ENCODE measurements at places on chromosomes 6 and 20.

DNA sequence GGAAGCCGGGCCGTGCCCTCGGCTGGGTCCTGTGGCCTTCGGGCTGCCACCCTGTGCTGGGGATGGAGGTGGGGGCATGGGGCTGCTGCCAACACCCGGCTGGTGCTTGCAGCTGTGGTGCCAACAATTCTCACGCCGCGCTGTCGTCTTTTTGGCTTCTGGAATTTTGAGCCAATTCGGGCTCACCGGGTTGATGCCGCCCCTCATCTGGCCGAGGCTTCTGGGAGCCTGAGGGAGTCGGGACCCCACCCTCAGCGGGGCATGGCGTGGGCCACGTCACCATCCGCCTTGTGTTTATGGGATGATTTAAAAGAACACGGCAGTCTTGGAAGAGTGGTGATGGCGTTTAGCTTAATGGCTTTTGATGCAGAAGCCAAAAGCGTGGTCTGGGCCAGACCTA, 8.7 kb upstream of the NPBWR2 start:
- no peak for DNase-seq

- no peak for DNase-seq
Measured at GRCh38 chr20:58552366-58552934, 37.3 kb upstream of the APCDD1L start.

DNA sequence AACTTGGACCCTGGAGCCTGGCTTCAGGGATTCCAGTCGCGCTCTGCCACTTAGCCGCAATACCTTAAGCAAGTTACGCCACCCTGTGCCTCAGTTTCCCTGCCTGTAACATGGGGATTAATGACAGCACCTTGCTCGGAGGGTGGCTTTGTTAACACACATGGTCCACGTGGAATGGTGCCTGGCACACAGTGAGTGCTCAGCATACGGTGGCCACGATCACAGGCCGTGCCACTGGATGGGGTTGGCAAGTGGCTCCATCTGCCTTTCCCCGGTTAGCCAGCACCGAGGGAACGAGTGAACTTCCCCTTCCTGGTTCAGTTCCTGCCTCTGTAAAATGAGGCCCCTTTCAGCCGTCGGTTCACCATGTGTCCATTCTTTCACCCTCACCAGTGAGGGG, 17.2 kb downstream of the C6orf132 start:
- DNase-seq: no peak

- no peak for DNase-seq
Measured at GRCh38 chr6:44430326-44430725, 42.8 kb downstream of the CDC5L start.

- DNase-seq: no peak
Measured at GRCh38 chr6:106168097-106168888, 82.2 kb downstream of the PRDM1 start.

DNA sequence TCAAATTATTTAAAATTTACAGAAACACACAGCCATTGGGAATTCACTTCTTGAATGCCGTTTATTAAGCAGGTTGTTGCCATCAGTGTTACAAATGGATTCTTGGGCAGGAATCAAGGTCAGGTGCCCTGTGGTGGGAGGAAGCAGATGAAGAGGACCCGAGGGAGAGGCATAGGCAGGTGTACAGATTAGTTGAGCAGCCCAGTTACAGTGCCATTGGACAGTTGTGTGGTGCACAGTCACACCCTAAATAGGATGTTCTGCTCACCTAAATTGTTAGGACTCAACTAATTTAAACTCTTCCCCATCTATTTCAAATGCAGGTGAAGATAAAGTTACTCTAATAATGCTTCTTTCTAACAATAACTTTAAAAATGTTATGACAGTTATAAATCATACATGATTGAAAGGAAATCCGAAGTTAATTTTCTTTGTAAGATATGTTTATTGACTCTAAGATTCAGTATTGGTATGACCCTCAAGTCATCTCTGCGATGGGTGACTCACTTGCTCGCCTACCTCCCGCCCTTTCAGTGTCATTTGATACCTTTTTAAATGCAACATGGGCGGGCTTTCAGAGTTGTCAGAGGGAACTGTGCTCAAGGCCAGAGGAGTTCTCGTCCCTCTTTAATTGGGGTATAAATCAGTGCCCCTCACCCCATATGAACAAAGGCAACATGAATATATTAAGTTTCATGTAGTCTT, 35.1 kb downstream of the DSE start:
- DNase-seq: no peak

DNA sequence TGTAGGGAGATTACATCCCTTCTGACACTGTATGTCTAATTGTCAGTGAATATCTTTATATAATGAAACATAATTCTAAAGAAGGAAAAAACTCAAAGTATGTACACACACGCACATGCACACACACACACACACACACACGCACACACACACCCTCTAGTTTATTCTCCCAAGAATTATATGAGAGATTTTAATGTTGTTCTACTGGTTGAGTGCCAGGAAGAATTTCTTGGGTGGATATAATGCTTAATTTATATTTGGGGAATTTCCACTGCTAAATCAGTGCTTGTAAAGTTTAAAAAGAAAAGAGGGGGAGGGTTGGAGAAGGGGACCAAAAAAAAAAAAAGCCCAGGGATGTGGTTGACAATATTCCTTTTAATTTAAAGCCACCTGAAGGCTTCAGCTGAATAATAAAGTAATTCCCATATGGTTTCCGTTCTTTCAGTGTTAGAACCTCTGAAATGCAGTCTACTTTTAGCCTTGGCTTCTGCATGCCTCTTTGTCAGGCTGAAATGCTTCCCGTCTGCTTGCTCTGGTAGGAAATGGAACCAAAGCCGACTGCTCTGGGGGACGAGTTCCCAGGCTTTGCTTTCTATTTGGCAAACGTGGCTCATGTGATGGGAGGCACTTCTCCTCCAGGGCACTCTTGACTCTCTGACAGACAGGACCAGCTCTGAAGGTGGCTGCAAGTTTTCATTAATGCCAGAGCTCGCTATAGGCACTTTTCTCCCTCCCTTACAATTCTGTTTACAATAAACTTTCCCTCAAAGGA, 225.4 kb downstream of the PRL start:
- DNase-seq: no peak

- no peak for DNase-seq
Measured at GRCh38 chr6:28776269-28777146, 147.3 kb downstream of the TRIM27 start.

DNA sequence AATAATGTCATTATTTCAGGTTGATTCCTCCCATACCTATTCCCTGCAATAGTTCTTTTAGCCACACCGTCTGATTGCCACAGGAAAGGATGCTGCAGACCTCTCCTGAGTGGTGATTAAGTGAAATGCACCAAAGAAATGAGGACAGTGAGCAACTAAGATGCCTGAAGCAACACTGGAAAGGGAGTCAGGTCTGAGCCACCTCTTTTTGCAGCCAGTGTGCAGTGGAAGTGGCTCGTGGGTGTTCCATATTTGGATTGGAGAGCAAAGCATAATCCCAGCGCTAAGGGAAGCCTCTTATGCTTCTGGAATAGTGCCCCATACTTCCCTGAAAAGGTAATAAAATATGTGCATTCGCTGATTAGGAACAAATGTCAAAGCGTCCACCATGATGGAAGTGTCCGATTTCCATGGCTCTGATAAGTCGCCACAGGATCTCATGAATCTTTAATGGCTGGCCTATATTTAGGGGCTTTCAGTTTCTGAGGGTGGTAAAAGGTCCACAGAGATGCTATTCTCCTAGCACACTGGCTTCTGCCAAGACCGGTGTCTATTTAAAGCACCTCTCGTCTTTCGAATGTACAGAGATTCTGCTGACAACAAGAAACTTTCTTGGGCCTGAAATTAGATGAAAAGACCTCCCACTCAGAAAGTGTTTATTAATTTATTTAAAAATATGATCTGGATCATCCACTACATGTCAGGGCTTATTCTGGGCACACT, 253.9 kb downstream of the SLC24A3 start:
- no peak for DNase-seq

- DNase-seq: no peak
Measured at GRCh38 chr6:170111141-170111664, 179.7 kb downstream of the DLL1 start.

- no peak for DNase-seq
Measured at GRCh38 chr6:163668061-163668426, 253.5 kb downstream of the QKI start.

GRCh38 chr6:167237438-167238145, 53.5 kb upstream of the UNC93A start:
- no peak for DNase-seq

GRCh38 chr6:105389543-105389942, 13.3 kb downstream of the PREP start:
- DNase-seq: no peak

DNA sequence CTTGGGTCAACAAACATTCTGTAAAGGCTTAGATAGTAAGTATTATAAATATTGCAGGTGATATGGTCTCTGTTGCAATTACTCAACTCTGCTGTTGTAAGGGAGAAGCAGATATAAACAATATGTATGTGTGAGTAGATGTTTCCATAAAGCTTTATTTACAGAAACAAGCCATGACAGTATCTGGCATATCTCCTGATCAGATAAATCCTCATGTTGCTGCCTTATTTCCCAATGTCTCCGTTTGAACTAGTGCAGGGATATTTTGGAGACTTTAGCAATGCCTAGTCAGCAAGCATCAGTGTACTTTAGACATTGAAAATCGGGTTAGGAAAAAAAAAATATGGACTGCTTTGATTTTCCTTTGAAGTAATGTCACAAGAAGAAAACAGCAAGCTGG, 96.1 kb downstream of the LAMA2 start:
- DNase-seq: no peak

GRCh38 chr6:131989036-131989435, 37.9 kb upstream of the CCN2 start:
- no peak for DNase-seq

DNA sequence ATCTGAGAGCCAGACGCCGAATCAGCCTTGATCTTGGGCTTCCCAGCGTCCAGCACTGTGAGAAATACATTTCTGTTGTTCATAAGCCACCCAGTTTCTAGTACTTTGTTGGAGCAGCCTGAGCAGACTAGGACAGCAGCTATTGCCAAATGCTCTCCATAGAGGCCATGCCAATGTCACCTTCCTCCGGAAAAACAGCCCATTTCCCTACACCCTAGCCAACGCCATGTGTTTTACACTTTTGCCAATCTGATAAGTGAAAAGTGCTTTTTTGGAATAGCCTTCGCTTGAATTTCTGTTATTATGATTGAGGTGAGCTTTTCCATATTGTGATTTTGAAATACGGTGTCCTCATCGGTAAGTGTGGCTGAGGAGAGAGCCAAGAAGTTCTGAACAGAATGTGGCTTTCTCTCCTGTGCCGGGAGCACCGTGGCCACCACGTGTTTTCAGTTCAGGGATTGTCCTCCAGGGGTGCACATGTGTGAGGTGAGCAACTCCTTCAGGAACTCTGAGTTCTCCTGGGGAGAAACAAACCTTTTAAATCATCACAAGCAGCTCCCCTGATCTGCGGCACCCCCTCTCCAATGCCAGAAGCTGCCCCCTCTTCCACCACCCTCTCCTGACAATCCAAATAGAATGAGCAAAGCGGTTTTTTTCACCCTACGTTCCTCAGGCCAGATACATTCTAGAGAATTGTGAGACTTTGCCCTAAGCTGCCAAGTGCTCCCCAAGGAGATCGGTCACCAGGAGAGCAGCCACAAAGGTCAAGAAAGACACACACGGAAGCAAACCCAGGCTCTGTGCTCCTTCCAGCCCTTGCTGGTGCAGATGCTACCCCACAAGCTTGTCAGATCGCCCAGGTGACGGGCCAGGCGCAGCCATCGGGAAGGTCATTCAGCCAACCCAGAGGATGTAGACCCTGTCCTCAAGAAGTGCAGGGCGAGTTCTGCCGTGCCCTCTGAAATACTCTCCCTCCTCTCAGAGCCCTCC, 36.0 kb downstream of the TAF8 start:
- DNase-seq: no peak

DNA sequence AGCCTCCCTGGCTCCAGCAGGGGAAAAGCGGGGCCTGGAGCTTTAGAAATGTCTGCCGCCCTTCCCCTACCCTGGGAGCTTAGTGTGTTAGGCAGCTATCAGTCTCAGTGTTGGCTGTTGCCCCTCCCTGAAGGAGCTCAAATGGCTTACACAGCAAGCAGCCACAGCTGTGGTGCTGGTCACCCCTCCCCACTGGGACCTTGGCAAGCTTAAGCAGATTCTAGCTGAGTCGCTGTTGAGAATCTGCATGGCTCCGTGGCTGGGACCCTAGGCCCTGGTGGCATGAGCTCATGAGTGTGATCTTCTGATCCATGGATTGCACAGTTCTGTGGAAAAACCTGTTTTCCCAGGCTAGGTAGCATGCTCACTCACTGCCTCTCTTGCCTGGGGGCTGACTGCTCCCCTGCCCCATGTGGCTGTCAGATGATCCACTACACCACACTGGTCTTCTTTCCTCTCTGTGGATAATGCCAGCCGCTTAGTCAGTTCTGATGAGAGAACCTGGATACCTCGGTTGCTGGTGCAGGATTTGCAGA, 714.0 kb downstream of the MAFB start:
- DNase-seq: no peak

DNA sequence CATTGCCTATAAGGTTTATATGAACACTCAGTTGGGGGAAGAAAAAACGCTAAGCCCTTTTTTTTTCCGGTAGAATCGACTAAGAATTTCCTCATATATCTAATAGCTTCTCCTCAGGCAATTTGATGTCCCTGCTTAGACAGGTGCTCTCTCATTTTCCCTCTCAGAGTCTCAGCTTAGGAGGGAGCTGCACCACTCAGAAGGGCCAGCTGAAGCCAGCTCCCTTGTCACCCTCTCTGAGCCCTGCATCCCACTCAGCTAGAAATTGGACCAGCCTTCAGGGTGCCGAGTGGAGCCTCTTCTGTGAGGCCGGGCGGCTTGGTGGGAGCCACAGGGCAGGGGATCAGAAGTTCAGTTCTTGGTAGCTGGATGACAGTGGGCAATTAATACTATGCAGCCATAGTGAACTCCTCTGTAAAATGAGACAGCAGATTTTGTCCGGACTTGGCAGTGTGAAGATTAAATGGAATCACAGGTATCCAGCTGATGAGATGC, 368.5 kb downstream of the MAFB start:
- no peak for DNase-seq

- DNase-seq: no peak
Measured at GRCh38 chr6:29884261-29884660, 56.6 kb downstream of the HLA-G start.

DNA sequence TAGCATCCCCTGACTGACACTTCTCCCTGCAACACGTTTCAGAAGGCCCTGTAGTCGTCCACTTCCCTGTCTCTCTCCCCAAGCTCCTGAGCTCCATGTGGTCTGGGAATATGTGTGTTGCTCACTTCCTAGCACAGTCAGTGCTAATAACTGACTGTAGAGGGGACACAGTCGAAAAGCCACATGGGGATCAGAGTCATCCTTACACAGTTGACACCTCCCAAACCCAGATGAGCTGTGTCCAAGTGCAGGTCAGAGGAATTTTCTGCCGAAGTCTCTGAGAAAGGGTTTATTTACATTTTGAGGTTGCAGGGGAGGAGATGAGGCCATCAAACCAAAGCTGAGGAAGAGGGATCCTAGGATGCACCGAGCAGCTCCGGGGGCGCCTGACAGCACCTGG, 3.5 kb upstream of the ADAM33 start:
- no peak for DNase-seq

DNA sequence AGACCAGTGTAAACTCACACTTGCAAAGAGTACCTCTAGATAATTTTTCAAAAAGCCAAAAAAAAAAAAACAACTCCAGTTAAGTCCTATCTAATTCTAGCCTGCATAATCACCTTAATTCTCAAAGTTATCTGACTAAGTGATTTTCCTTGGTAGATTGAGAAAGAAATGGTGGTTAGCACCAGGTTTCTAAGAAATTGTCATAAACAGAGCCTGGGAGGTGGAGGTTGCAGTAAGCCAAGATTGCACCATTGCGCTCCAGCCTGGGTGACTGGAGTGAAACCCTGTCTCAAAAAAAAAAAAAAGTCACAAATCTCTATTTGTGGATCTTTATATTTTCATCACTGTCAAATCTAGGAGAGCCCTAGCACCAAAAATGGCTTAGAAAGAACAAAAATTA, 8.9 kb downstream of the FBXO5 start:
- no peak for DNase-seq
